Right hindlimb (tissue), 1 donor: ENCODE measurements at places on chromosomes 1 and 21.

DNA sequence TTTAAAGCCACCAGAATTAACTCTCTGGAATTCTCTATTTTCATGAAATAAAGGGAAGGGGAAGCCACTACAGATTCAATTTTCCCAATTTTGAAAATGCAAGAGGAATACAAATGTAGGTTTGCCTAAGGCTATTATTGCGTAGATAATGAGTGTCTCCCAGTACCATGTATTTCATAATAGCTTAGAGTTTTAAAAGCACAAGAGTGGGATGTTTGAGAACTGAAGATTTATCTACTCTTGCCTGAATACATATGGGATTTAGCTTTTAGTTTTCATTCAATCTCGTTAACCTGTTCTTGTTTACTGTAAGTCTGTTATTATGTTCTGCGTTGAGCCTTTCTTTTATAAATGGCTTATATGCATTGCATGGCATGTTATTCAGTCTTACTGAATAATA is 795.1 kb downstream of the BRINP3 start:
- DNase-seq: no peak

- no peak for DNase-seq
These were observed 24.9 kb downstream of the SOAT1 start for GRCh38 chr1:179318491-179318890.

- peak; percentile 54 for DNase-seq
These were observed at the start of gene TSPAN2 for GRCh38 chr1:115089420-115090185. TSPAN2 (minus strand) TSS chr1:115089503; CDS start chr1:115089432, 71 bp downstream.

GRCh38 chr1:224558904-224559303 is 57.2 kb upstream of the CNIH3 start:
- no peak for DNase-seq

DNA sequence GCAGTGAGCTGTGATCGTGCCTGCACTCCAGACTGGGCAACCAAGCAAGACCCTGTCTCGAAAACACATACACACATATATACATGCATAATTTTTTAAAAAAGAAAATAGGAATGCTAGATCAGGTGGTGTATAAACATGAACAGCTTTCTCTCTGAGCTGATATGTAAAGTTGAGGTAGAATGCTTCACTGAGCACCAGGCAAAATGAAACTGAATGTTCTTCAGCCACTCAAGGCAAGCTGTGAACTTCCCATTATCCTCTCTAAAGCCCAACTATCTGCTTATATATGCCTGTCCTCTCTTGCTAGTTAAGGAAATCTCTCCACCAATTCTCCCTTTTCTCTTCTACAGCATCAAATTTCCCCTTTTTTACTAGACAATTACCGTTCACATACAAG is 93.0 kb downstream of the NUF2 start:
- DNase-seq: no peak

DNA sequence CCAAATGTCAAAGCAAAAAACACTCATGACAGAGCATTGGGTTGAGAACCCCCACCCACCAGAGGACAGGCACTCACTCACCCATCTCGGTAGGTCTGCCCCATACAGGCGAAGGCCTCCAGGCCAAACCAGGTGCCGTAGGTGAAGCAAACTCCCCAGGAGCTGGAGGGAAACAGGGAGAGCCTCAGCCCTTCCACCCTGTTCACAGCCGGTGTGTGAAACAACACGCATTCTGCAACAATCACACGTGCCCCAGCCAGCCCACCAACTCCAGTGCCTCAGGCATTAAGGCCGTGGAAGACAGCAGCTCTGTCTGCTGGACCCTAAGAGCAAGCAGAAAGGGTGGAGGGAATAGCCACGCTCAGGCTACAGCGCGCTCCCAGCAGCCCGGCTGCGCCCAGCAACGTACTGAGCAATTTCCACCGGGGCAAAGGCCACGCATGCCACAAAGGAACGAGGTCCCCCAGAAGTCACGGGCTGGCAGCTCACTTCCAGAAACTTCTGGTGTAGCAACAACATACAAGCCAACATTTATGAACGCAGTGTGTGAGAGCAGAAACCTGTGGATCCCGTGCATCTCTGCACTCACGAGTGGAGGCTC is 11.4 kb upstream of the SPATC1L start:
- DNase-seq: no peak

DNA sequence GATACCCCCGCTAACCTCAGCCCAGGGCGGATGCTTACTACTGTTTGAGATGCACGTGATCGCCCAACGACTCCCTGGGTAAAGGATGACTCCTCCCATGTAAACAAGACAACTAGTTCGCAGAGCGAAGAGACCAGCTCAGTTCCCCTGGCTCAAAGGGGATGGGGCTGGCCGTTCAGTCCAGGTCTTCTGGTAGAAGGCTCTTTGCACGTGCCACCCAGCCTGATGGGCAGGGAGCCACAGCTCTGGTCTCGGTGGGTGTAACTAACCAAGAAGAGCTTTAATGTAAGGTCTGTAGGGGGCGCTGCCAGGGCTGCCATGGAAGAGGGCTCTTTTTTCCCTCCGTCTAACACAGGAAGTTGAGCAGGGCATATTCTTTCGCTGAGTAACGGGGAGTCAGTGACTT is 49.4 kb upstream of the PARP1 start:
- DNase-seq: no peak

- DNase-seq: no peak
These were observed 14.7 kb downstream of the C1orf116 start for GRCh38 chr1:207017615-207018559.

DNA sequence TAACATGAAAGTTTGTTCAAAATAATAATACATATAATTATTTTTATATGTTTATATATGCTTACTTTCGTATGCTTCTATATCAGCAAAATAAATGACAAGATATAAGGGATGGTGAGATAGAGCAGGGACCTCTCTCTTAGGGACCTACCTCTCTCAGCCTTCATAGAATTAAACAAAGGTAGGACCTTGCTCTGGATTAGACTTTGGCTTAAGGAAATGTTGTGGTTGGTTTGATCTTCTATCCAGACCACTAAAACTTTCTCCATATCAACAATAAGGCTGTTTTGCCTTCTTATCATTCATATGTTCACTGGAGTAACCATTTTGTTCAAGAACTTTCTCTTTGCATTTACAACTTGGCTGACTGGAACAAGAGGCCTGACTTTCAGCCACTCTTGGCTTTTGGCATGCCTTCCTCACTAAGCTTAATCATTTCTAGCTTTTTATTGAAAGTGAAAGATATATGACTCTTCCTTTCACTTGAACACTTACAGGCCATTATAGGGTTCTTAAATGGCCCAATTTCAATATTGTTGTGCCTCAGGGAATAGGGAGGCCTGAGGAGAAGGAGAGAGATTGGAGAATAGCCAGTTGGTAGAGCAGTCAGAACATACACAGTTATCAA is 14.4 kb downstream of the FRRS1 start:
- DNase-seq: no peak

DNA sequence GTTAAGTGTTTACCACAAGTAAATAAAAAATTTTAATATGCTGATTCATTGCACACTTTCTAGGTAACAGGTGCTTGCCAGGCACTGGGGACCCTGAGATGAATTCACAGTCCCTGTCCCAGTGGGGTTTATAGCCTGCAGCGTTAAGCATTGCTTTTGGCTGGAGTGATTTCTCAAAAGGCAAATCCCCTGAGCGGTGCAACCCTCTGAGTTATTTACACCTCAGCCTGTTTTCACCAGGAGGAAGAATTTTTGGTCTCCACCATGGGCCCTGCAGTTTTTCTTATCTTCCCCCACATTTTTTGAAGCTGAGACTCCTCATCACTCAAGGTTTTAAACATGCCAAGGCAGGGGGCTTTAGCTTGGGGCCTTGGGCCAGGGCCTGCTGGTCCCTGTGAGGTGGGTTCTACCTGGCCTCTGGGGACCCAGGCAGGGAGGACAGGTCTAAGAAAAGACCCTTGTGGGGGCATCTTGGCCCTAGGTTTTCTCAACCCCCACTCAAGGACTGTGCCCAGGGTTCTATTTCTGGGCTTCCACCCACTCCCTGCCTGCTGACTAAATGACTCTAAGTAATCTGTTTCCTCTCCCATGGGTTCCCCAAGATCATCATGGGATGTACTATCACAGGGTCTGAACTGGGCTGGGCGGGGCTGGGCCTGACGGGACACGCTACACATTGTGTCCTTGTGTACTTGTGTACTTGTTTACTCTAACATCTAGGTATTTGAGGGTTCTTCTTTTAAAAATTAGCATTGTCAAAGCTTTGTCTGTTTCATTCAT is 10.2 kb upstream of the CHIT1 start:
- no peak for DNase-seq

DNA sequence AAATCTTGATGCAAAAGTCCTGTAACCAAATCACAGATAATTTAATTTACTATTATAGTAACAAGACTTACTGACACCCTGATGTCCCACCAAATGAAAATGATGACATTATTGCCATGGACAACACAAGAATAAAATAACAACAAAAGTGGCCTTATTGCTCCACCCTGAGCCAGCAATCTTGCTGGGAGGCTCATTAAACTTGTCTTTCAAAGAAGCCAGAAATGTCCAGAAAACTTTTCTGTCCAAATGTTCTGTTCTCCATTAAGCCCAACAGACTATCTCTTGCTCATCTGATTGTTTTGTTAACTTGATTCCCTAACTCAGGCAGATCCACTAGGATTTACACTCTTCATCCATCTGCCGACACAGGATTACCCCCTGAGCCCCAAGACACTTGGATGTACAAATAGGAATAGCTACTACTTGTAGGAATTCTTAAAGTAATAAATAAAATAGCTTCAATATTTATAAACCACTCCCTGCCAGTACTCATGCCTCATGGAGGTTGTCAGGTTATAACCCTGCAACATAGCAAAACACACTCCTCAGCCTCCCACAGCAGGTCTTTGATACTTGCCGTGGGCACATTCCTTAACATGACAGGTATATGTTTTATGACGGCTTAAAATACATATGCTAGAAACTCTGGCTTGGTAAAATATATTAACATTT is 84.9 kb downstream of the PTPN14 start:
- no peak for DNase-seq

DNA sequence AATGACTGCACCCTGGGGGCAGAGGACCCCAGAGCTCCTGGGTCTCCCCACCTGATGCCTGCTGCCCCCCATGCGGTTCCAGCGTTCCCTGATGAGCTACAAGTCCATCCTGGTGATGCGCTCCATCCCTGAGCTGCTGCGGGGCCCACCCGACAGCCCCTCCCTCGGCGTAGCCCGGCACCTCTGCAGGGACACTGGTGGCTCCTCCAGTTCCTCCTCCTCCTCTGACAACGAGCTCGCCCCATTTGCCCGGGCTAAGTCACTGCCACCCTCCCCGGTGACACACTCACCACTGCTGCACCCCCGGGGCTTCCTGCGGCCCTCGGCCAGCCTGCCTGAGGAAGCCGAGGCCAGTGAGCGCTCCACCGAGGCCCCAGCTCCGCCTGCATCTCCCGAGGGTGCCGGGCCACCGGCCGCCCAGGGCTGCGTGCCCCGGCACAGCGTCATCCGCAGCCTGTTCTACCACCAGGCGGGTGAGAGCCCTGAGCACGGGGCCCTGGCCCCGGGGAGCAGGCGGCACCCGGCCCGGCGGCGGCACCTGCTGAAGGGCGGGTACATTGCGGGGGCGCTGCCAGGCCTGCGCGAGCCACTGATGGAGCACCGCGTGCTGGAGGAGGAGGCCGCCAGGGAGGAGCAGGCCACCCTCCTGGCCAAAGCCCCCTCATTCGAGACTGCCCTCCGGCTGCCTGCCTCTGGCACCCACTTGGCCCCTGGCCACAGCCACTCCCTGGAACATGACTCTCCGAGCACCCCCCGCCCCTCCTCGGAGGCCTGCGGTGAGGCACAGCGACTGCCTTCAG is 35.5 kb downstream of the TRIM11 start:
- peak; percentile 12 for DNase-seq

DNA sequence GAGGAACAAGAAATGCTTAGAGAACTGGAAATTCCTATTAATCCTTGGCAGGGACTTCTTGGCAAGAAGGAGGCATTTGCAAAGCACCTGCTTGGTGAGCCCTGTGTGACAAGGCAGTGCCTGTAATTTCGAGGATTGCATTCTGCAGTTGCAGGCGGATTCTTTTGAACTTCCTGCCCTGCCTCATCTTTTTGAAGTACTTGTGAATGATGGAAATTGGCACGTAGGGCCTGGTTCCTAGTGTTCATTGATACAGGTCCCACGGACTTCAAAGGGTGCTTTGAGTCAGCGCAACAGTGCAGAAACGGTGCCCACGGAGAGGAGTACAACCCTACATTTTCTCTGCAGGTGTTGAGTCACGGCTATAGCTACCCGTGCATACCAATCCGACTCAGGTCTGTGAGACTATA is 6.4 kb downstream of the HUNK start:
- no peak for DNase-seq

- DNase-seq: no peak
These were observed 11.3 kb upstream of the CTSE start for GRCh38 chr1:206035027-206035426.

GRCh38 chr1:172402878-172403569 is 17.5 kb upstream of the C1orf105 start:
- DNase-seq: no peak

GRCh38 chr1:219959540-219960203 is 31.3 kb upstream of the SLC30A10 start:
- no peak for DNase-seq

- no peak for DNase-seq
These were observed 36.0 kb downstream of the FAM177B start for GRCh38 chr1:222772996-222773379.

DNA sequence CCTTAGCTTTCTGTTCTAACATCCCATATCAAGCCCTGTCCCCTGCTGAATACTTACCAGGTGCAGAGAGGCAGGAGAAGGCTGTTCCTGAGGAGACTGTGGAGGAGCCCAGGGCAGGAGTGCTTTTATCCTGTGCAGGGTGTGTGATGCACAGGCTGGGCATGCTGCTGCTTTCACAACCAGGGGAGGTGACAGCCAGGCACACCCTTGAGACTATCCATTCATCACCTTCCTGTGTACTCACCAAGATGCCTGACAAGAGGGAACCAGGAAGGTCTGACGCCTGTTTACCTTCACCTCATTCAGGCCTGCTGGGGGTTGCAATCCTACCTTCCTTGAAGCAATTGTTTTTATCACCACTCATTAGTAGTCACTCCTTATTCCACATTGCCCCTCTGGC is at the start of gene LCE3E:
LCE3E (minus strand) TSS at position 100 of the 400 bp plus-strand sequence. CDS start 572 bp downstream, outside the sequence.
- no peak for DNase-seq

DNA sequence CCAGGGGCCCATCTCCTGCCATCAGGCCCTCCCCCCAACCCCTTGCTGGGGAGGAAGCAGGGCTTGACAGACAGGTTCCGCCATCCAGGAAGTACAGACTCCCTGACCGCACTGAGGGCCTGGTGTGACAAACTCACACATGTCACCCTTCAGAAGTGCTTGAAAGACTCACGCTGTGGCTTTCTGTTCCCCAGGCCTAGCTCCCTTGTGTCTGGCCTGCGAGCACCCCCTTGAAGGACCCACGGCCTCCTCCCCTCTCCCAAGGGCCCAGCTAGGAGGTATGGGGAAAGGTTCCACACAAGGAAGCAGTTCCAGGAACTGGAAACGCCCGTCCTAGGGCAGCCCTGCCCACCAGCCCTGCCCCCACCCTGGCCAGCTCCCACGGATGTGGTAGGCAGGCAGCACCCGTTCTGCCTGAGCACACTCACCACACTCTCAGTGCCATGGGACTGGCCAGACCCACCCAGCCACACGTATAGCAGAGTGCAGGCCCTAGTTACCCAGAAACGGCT is 26.7 kb downstream of the SLC2A1 start:
- peak; percentile 53 for DNase-seq

GRCh38 chr1:5828308-5828935 is 163.8 kb downstream of the NPHP4 start:
- DNase-seq: no peak

GRCh38 chr1:227855687-227856086 is 40.2 kb downstream of the PRSS38 start:
- DNase-seq: no peak
